ENCODE measurements at places on chromosomes 16 and 17. TPM values are rescaled to one million over a fixed set of nuclear protein-coding genes. Genes with fewer than 3 reads are reported as not detected.

IL21R gene
- total RNA-seq = not detected

DNASE1L2 gene
- 0.95 TPM for total RNA-seq

KRT25 gene
- total RNA-seq = not detected

KRTAP4-5 gene
- total RNA-seq = not detected

NXPH3 gene
- 0.87 TPM for total RNA-seq

NUPR1 gene
- 11.2 TPM for total RNA-seq

RPRML gene
- 0.63 TPM for total RNA-seq

ATP6V0D1 gene
- 100 TPM for total RNA-seq

COX6A2 gene
- not detected for total RNA-seq

ICAM2 gene
- not detected for total RNA-seq

WNT9B gene
- total RNA-seq = not detected

DLG4 gene
- total RNA-seq = 6.7 TPM

TBC1D3E gene
- not detected for total RNA-seq

SMPD3 gene
- 0.19 TPM for total RNA-seq

KCNG4 gene
- not detected for total RNA-seq

CCDC144A gene
- 1.3 TPM for total RNA-seq

KRT28 gene
- not detected for total RNA-seq

NUP85 gene
- 95.6 TPM for total RNA-seq

SYCE1L gene
- total RNA-seq = 7.3 TPM

RAB34 gene
- total RNA-seq = 233 TPM

KRT20 gene
- total RNA-seq = 0.45 TPM

HOXB3 gene
- total RNA-seq = 5.1 TPM

LGALS9 gene
- 1.6 TPM for total RNA-seq

GPS2 gene
- 92.1 TPM for total RNA-seq

CPHXL2 gene
- total RNA-seq = not detected

MYCBPAP gene
- 0.32 TPM for total RNA-seq

SLC22A31 gene
- 1.2 TPM for total RNA-seq

GP1BA gene
- not detected for total RNA-seq

All from A549 treated with Mapracorat at 1 μM for 4 hours (cell line).